Cerebellar cortex (tissue), 1 donor: ENCODE measurements at places on chromosomes 1 and 21.

DNA sequence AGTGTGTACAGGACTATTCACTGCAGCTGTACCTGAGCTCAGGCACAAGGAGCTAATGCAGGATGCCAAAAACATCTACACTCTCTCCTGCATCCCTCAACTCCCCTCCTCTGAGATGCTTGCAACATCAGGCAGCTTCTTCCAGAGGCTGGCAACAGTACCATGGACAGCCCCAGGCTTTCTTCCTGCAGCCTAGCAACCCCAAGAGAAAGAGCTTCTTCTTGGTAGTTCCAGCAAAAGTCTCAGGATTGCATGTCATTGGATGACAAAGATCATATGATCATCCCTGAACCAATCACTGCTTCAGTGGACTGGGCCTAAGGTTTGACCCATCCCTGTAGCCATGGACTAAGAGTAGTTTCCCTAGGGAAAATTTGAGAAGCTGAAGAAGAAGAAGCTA lies 46.7 kb downstream of the CAMK2N1 start:
- no peak for DNase-seq

- no peak for DNase-seq
These were observed 4.6 kb downstream of the MAB21L3 start for GRCh38 chr1:116115476-116116439.

DNA sequence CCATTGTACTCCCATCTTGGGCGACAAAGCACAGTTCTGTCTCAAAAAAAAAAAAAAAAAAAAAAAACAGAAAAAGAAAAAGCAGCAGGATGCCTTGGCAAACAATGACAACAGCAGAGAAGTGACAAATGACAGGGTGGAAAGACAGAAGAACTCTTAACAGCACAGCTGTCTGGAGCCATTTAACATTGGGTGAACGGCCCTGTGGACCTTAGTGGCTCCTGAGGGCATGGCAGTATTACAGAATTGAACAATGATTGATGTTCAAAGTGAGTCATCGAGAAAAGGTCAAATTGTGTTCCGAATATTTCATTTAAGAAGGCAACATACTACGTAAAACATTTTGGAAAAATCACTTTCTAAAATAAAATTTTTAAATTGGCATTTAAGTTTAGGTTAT lies 30.0 kb downstream of the DNASE2B start:
- no peak for DNase-seq

- no peak for DNase-seq
These were observed 91.8 kb downstream of the ZZZ3 start for GRCh38 chr1:77590651-77591050.

DNA sequence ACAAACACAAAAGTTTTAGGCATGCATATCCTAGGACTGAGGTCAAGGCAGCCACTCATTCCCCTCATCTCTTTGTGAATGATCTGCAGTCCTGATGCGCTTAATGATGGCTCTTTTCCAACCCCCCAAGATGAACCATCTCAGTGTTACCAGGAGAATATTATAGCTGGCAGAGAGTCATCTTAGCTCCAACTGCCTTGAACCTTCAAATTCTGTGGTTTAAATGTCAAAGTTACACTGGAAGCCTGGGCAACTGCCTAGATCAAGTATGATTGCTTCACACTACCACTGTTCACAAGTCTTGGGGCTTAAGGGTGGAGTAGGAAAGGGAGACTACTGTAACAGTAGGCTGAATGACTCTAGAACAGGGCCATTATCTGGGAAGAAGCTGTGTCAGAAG lies 8.0 kb upstream of the MYBPHL start:
- no peak for DNase-seq

DNA sequence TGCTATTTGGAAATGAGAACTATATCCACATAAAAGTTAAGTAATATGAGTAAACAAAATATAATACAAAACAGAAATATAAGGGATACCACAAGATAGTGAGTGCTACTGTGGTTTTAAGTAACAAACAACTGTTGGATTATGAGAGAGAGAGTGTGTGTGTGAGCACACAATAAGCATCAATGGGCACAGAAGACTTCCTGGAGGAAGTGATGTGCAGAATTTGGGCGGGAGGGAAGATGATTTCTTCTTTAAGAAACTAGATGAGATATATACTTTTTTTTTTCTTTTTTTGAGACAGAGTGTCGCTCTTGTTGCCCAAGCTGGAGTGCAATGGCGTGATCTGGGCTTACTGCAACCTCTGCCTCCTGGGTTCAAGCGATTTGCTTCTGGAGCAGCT lies 7.9 kb upstream of the IER5 start:
- DNase-seq: no peak

DNA sequence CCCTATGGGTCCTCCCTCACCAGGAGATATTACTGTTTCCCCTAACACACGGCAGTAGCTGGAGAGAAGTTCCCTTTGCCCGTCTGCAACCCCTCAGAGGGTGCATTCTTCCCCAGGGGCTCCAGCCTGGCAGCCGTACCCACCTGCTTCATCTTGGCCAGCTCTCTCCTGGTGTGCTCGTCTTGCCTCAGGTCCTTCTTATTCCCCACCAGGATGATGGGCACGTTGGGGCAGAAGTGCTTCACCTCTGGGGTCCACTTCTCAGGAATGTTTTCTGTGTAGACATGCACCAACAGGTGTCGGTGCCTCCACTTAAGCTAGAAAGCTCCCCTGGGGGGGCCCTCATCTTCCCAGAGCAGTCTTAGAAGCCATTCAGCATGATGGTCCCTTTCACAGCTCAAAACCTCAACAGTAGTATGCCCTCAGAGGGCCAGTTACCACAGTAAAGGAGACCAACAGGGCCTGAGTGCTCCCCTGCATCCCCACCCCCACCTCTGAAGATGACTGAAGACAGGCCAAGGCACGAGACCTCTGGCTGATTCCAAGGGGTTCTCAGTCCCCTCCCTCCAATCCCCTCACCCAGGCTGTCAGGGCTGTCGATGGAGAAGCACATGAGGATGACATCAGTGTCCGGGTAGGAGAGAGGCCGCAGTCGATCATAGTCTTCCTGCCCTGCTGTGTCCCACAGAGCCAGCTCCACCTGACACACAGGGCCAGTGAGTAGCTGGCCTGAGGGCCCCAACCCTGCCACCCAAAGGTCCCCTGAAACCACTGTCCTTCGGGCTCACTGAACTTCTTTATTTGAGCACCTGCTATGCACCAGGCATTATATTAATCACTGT lies 4.3 kb downstream of the RHOC start:
- no peak for DNase-seq

- DNase-seq: no peak
These were observed 408.4 kb downstream of the NTNG1 start for GRCh38 chr1:107549152-107549810.

DNA sequence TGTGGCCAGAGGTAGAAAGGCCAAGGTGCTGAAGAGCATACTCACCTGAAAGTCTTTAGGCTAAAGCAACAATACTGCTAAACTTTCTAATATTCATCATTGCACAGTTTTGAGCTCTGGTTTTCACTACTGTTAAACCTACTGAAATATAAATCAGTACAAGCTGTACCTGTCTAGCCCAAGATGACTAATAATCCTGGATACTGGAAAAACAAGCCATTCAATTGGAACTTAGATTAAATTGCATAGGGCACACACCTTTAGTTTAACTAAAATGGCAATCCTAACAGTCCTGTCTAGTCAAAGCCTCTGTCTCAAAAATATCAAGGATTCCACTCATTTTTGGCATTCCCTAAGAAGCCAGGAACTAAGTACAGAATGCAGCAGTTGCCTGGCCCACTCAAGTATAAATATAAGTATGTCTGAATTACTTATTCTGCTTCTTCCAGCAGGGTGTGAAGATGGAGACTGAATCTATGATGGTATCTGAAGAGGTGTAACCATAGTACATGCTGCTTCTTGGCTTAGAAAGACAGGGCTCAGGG lies 3.1 kb downstream of the CHML start:
- no peak for DNase-seq

DNA sequence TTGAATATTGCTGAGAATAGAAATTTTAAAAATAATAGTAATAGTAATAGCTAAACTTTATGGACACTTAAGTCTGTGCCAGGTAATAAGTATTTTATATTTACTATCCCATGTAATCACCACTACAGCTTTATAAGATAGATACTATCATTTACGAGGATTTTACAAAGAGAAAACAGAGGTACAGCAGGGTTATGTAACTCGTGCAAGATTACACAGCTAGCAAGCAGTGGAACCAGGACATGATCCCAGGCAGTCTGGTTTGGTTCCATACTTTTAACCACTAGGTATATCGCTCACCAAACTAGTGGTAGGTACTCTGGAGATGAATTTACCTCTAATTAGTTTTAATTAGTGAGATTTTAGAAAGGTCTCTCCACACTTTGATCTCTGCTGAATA lies 42.5 kb downstream of the SPAG17 start:
- DNase-seq: no peak

GRCh38 chr1:32754317-32755097 lies 51.9 kb upstream of the SYNC start:
- DNase-seq: peak; percentile 60

DNA sequence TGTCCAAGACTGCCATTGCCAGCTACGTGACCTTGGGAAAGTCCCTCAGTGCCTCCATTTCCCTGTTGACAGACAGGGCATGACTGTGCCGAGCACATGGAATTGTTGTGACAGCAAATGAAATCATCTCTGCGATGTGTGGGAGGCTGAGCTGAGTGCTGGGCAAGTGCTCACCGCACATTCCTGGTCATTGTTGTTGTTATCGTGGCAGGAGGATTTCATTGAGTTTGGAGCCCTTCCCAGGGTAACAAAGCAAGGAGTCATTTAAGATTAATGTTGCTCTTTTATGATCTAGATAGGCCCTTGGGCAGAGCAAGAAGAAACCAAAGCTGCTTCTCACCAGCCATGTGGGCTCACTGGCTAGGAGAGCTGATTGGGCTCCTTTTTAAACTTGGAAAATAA lies 39.6 kb upstream of the ITPKB start:
- DNase-seq: no peak

DNA sequence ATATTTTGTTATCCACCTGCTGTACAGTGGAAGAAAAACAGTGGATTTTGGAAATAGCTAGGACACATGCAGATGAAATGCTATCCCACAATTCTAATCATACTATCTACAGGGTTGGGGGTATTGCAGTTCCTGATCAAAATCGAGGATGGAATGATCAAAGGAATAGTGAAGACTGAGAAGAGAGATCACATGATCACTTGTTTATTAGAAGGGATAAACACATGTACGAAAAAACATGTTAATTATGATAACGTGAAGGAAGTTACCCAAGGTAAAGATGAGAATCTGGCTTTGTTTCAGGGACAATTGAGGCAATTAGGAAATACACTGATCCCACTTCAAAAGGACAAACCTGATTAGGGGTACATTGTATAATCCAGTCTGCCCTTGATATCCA lies 8.8 kb upstream of the NENF start:
- no peak for DNase-seq

- DNase-seq: no peak
These were observed 449.5 kb upstream of the CAMK1G start for GRCh38 chr1:209134001-209134400.

DNA sequence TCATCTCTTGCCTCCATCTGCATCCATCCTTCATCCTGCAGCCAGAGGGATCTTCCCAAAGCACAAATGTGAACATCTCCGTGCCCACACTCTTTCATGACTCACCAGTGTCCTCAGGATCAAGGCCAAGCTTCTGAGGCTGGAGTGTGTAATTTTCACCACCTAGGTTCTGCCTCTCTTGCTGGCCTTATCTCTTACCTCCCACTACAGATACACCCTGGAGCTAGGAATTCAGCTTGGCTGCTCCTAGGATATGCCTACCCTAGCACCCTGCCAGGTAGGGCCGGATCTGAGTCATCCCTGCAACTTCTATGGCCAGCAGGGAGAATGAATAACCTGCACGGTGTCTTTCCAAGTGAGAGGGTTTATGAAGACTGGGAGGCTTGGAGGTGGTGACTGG lies 208.7 kb upstream of the CSF3R start:
- DNase-seq: no peak

DNA sequence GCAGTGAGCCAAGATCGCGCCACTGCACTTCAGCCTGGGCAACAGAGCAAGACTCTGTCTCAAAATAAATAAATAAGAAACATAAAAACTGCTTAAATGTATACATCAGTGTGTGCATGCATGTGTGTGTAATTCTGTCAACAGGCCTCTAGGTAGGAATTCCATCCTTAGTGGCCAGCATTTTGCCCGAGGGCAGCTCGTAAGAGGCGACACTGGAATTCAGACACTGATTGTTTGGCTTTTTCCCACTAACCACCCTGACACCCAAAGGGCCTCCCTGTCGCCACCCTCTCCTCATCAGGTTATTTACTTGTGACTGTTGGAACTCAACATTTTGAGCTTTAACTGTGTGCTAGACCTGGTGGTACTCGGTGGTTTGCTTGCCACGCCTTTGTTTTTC lies 64.0 kb upstream of the KIF1B start:
- no peak for DNase-seq

- peak; percentile 73 for DNase-seq
These were observed 494 bp downstream of the NT5C1A start for GRCh38 chr1:39671433-39671792.

- no peak for DNase-seq
These were observed 96.2 kb upstream of the AKT3 start for GRCh38 chr1:243946253-243946652.

- no peak for DNase-seq
These were observed 63.1 kb downstream of the PLPPR4 start for GRCh38 chr1:99327357-99327756.

DNA sequence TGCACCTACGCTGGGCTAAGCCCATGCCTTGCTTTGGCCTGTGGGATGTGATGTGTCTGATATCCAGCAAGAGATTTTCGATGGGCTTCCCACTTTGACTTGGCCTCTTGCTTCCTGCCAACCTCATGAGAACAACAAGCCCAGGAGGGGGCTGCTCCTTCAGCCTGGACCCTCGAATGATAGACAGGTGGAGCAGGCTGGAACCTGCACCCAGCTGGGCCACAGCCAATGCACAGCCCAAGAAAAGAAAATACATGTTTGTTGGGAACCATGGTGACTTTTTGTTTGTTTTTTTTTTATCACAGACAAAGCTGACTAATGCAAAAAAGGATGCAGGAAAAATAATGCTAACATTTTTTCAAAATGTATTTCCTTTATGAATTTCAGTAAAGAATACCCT lies 144.3 kb downstream of the LMX1A start:
- DNase-seq: no peak

- DNase-seq: no peak
These were observed 146 bp upstream of the ZNF362 start for GRCh38 chr1:33256221-33256470.

DNA sequence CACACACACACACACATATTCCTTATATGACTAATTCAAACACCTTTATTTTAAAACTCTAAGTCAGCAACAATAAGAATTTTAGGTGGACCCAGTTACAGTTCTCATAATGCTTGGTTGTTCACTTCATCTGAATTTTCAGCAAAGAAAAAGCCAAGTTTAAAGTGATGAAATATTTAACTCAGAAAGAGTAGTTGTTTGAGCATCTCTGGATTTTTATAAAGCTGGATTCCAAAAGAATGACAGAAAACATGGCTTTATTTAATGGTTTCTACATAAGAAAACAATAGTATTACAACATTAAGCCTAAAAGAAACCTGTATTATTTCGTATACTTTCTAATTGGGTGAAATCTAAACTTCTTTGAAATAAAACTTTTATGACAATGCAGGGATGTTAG lies 54.2 kb upstream of the ADAMTS5 start:
- no peak for DNase-seq

- DNase-seq: no peak
These were observed 1.2 kb downstream of the HP1BP3 start for GRCh38 chr1:20785907-20786252.

- DNase-seq: no peak
These were observed 13.2 kb downstream of the PODN start for GRCh38 chr1:53075206-53075605.
